Non-pigmented ciliary epithelial cell (primary cell): ENCODE measurements at places on chromosomes 13 and 19.

GRCh38 chr13:84605927-84606326 lies 723.7 kb upstream of the SLITRK1 start:
- no peak for DNase-seq

DNA sequence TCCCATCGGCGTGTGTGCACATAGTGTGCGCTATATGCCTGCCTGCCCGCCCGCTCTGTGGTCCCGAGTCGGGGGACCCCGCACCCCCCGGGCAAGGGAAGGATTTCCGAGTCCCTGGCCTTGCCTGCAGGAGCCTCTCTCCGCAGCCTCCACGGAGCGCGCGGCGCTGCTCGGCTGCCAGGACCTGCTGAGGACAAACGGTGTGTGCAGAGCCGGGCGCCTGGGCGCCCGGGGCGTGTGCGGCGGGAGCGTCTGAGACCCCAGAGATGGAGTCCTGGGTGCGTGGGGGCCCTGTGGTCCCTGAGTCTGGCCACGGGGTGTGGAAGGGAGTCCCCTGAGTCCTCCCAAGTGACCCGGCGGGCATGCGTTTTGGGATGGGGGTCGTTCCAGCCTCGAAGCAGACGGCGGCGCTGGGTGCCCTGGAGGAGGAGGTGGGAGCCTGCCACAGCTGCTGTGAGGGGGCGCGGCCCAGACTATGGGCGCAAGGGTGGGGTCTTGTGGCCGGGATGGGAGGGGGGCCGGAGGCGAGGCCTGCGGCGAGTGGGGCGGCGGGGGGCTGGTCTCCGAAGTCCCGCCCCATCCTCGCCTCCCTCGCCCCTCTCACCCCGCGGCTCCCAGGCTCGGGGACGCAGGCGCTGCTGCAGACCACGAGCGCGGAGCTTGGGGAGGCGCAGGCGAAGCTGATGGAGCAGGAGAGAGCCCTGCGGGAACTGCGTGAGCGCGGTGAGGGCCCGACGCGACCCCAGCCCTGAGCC lies 25.3 kb downstream of the CLEC4M start:
- DNase-seq: no peak

GRCh38 chr19:45890877-45891276 lies 4.9 kb upstream of the IRF2BP1 start:
- no peak for DNase-seq

DNA sequence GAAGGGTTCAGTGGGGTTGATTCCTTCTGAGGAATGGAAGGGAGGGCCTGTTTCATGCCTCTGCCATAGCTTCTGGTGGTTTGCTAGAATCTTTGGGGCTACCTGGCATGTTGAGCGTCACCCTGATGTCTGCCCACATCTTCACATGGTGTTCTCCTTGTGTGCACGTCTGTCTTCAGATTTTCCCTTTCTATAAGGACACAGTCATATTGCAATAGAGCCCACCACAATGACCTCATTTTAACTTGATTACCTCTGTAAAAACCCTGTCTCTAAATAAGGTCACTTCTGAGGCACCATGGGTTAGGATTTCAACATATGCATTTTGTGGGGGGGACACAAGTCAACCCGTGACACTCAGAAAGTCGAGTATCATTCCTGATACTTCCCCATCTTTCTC lies 257.9 kb downstream of the COG6 start:
- DNase-seq: no peak

DNA sequence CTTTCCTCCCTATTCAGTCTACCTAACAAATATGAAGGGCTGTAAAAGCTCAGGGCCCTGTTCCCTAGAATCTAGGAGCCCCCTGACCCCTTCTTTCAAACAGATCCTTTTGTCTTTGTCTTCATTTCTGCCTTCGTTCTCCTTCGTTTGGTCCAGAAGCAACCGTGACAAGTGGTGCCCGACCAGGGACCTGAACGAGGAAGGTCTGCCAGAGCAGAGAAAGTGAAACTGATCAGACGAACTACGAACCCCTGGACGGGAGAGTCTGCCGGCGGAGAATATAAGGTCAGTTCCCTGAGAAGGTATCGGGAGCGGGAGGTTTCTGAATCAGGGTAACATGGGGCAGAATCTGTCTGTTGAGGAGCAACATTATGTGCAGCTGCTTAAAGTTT lies 751 bp downstream of the ERVK3-1 start:
- DNase-seq: no peak

DNA sequence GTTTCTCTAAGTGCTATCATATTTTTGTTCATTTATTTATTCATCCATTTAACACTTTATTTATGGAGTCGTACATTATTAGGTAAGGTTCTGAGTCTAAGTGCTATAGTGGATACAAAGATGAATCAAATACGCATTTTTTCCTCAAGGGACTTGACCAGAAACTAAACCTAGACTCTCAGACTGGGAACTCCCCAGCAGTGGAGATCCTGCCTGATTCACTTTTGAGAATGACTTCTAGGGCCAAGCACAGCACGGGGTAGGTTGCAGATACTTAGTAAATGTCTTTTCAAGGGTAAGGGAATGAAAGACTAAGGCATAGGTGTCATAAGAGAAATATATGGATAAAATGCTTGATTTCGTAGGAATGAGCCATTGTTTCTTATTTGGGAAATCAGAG lies 7.2 kb downstream of the DNAJC15 start:
- DNase-seq: no peak

DNA sequence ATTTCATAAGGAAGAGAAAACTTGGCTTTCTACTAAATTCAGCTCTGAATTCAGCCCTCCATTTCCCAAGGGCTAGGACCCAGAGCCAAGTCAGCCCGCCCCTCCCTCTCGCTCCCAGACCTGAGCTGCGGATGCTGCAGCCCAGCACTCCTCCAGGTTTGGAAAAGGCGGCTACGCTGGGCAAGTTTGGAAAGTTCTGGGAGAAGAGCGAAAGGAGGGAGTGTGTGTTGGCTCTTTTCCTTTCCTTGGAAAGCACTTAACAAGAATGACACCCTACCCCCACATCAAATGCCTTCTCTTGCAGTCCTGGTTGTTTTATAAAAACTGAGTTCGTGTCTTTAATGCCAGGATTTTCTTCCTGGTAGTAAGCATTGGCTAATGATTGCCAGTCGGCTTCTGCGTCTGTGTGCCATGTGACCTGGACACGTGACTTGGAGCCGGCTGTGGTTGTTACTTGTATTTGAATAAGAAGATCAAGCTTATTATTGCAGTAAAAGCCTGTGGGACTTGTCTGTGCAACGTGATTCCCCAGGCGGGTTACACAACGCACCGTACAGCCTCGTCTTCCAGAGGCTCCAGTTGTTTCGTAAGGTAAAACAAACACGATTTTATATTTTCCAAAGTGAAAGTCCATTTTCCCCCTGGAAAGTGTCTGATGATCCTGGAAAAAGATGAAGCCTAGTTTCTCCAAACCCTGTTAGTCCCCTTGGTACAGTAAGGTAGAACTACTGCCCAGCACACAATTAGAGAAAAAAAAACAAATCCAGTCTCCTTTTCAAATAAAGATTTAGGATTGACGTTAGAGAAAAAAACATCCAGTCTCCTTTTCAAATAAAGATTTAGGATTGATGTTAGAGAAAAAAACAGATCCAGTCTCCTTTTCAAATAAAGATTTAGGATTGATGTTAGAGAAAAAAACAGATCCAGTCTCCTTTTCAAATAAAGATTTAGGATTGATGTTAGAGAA lies 26.8 kb upstream of the UBE2L5 start:
- DNase-seq: peak; percentile 73

DNA sequence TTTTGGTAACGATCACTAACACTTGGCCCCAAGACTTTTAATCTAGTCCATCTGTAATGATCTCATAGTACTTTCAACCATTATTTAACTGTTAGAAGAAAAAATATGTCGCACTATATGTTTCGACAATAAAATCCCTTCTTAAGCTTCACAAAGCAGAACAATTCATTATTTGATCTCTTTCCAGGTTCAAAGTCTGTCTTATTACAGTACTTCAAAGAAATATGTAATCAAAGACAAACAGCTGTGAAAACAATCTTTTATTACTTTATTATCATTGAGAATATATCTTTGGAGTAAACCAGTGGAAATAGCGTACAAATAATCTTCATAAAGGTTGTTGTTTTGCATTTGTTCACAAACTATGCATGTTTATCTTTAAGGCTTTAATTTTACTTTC lies 93.5 kb downstream of the DACH1 start:
- DNase-seq: no peak

DNA sequence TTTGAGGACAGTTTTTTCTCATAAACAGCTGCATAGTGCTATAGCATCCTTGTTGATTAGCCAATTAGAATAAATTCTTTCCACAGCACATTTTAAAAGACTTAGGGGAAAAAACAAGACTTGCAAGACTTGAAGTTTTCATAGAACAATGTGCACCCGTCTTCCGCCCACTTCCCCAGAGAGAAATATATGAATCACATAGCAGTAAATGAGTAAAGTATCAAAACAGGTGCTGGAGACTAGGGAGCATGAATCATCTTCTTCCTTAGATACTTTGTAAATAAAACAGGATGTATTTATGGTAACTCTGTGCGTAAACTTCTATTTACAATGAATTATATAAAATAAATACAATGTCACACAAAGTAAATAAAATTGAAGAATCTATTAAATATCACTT lies 75.1 kb downstream of the COL4A2 start:
- DNase-seq: peak; percentile 85

GRCh38 chr19:1134431-1134830 lies 30.6 kb downstream of the GPX4 start:
- no peak for DNase-seq

- no peak for DNase-seq
Observed at GRCh38 chr19:13995017-13995728, 10.9 kb downstream of the RFX1 start.

- DNase-seq: no peak
Observed at GRCh38 chr13:83780227-83780626, 102.0 kb downstream of the SLITRK1 start.

DNA sequence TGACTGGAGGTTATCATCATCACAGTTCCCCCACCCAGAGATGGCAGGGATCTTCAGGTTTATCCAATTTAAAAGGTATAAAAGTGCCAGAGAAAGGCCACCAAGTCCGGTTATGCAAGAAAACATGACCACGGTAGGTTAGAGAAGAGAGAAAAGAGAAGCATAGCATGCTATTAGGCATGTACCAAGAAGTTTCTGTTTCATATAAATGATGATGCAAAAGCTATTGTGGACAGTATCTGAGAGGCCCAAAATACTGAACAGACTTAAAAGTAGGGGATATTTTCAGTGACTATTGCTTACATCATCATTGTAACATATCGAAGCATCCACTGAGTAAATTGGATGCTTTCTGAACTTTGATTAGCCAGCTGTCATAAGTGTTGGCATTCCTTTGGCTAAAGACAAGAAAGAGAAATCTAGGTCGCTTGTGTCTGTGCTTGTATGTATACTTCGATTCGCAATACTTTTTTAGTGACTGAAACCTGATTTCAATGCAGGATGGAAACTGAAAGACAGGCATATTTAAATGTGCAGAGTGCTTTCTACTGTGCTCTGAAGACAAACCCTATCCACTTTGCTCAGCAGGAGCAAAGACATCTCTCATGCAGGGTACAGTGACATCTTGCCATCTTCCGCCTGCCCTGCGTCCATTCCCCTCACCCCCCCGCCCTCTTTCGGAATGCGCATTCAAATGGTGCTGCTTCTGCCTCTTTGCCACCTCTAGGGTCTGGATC lies 180.3 kb downstream of the SHISA2 start:
- no peak for DNase-seq

GRCh38 chr19:44850641-44851109 lies 4.6 kb downstream of the NECTIN2 start:
- no peak for DNase-seq

GRCh38 chr13:58680115-58680514 lies 1048.6 kb downstream of the PCDH17 start:
- no peak for DNase-seq

- DNase-seq: no peak
Observed at GRCh38 chr13:41919741-41920487, 41.0 kb downstream of the VWA8 start.

- DNase-seq: no peak
Observed at GRCh38 chr13:77911751-77912150, 6.9 kb downstream of the EDNRB start.

DNA sequence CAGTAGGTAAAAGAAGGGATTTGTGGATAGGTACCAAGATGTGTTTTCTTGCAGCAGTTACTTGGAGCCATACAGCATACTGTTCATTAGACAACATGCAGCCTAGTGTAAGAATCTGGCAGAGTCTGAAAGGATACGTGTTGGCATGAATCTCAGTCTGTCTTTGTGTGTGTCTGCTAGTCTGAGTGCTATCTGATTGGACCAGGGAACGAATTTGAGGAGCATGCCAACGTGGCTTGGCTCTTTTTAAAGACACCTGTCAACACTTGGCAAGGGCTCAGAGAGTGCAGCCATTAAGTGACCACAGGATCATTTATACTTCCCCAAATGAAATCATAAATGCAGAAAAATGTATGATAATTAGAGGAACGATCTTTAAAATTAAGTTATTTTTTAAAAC lies 27.6 kb upstream of the ATXN8OS start:
- DNase-seq: no peak

GRCh38 chr19:14031719-14032480 lies at the start of gene IL27RA:
IL27RA (plus strand) TSS chr19:14031762; CDS start chr19:14031873, 111 bp downstream.
- DNase-seq: no peak

- DNase-seq: no peak
Observed at GRCh38 chr19:45103508-45104319, 10.7 kb downstream of the PPP1R37 start.

DNA sequence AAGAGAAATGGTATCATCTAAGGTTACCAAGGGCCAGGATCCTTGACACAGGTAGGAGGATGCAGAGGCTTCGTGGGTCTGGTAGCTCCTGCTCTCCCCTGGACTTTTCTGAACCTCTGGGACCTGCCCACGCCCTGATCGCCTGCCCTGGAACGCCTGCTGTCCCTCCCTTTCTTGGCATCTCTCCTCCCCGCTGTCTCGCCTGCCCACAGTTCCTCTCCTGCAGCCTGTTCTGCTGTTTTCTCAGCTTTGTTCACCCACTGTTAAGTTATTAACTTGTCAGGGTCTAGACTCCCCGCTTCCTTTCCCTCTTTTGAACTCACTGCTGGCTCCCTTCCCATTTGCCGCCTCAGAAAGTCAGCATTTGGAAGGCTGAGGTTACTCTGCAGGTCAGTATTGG lies 19.8 kb downstream of the SERP2 start:
- peak; percentile 66 for DNase-seq

- DNase-seq: no peak
Observed at GRCh38 chr13:93290503-93290902, 63.9 kb downstream of the GPC6 start.

DNA sequence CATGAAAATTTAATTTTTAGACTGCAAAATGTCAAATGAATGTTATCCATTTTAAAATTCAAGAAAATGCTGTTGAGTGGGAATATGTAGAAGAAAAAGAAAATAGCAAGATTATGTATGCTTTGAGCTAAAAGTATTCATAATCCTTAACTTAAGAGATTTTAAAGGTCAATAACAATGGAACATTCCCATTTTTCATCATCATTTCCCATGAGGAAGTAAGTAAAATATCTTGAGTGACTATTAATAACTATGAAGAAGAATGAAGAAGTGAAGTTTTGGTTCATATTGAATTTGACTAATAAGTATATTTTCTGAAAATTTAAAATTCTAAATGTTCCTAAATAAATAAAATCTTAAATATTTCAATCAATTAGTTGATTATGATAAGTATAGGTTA lies 273.4 kb downstream of the DACH1 start:
- no peak for DNase-seq
